ENCODE measurements at places on chromosomes 16 and 17. TPM values are rescaled to one million over a fixed set of nuclear protein-coding genes. Genes with fewer than 3 reads are reported as not detected.

CRLF3 gene
- total RNA-seq, result 14.7 TPM

MFAP4 gene
- 108 TPM for total RNA-seq

CD300LG gene
- 1.1 TPM for total RNA-seq

DNA sequence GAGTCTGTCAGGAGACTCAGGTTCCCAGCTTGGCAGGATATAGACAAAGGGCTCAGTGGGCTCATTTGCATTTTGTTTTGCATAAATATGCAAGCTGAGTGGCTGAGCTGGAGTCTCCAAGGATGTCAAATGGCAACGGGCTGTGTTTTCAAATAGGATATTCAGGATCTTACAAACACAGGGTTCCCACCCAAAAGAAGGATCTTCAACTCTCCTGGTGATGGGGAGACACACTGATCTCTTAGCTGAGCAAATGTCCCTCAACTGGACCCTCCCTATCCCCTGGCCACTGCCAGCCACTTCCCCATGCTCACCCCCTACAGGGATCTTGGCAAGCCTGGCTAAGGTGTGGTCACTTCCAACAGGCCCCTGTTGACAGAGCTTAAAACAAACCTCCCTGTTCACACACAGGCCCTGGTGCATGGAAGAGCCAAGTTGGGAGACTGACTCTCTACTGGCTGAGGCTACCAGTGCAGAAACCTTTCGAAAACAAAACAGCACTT is 61.6 kb downstream of the SOX9 start:
- no peak for DNase-seq

DNA sequence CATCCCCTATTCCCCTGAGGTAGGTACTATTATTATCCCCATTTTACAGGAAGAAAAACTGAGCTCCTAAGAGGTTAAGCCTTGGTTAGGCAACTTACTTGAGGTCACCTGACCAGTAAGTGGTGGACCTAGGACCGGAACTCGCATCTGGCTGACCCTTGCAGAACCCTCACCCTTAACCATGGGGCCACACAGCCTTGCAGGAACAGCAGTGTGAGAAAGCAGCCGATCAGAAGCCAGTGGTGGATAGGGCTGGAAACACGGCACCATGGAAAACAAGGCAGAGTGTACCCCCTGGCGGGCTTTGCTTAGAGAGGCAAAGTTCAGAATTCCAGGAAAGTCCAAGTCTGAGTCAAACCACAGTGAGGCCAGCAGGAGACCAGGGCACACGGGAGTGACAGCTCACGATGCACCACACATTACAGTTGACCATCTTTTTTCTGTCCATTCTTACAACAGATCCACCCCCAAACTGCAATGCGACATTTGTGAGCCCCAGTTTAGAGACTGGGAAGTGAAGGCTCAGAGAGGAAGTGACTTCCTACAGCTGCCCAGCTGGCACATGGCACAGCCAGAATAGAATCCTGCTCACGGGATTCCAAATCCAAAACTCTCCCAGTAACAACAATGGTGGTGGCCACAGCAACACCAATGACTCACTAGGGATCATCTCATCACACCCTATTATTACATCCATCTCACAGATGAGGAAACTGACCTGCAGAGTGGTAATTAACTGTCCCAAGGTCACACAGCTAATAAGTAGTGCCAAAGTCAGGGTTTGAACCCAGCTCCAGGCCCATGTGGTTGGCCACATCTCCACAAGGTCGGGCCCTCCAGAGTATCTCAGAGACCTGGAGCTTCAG is 20.3 kb downstream of the KIFC3 start:
- DNase-seq, result no peak

GRCh38 chr16:470418-470817 is 45.0 kb downstream of the RAB11FIP3 start:
- no peak for DNase-seq

- no peak for DNase-seq
These were observed 24.4 kb upstream of the EFCAB13 start for GRCh38 chr17:47299239-47299910.
